ENCODE measurements at places on chromosomes 2 and 18. TPM values are rescaled to one million over a fixed set of nuclear protein-coding genes. Genes with fewer than 3 reads are reported as not detected.
A peak's percentile ranks its signal among the peaks of the same experiment; 100 is the strongest.

MYCN gene
- not detected for total RNA-seq

DNA sequence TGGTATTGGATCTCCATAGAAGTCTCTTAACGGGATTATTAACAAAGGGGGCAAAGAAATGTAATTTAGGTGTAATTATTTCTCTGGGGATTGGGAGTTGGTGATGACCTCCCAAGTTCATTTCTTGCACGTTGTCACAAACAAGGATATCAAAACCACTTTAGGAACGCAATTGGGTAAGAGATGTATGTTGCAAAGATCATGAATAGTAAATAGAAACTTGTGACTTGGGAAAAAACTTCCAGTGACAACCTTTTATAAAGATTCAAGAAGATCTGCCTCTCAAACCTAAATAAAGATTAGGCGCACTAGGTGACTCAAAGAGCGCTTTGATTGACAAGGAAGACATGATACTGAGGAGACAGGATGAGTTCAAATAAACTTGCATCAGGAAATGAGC is 127.8 kb upstream of the TRIB2 start:
- no peak for ATAC-seq

DNA sequence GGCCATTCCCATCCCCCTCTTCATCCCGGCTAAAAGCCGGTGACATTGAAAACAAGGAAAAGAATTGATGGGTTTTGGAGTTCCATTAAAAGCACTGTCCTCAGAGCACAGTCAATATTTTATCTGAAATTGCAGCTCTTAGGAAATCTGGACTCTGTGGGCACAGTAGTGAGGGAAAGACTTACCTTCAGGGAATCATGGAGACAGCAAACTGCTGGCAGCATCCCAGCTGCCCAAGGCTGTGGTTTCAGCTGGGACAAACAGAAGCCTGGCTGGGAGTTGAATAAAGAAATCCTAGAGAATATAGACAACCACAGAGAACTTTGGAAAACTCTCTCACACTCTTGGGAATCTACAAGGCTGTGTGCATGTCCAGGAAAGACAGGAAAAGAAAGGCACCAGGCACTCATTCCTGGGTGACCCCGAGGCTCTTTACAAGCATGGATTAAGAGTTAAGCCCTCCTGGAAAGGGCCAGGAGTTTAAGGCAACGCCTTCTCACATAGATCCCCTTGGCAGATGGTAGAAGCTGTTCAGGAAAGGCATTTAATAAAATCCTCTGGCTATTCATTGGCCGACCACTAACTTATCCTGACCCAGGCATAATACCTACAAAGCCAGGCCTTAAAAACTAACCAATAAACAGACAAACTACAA is 255.1 kb downstream of the MYT1L start:
- ATAC-seq = no peak

DNA sequence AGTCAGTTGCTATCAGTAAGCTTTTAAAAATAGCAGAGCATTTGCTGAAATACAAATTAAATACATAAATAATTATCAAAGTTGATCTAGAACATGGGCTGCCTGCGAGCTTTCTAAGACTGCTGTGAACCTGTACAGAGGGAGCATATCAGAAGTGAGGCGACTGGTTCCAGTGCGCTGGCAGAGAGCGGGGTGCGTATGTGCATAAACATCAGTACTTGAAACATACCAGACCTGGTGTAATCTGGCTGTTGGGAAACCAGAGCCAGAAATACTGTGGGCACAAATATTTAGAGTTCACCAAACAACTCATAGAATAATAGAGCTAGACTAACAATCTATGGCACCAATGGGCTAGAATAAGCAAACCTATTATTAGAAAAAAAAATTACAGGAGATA is 27.3 kb downstream of the PDIA6 start:
- no peak for ATAC-seq

- ATAC-seq = no peak
Observed at GRCh38 chr2:52083214-52083613, 1051.3 kb upstream of the NRXN1 start.

- no peak for ATAC-seq
Observed at GRCh38 chr2:105055613-105056012, 17.7 kb downstream of the MRPS9 start.

HOXD8 gene
- not detected for total RNA-seq

DNA sequence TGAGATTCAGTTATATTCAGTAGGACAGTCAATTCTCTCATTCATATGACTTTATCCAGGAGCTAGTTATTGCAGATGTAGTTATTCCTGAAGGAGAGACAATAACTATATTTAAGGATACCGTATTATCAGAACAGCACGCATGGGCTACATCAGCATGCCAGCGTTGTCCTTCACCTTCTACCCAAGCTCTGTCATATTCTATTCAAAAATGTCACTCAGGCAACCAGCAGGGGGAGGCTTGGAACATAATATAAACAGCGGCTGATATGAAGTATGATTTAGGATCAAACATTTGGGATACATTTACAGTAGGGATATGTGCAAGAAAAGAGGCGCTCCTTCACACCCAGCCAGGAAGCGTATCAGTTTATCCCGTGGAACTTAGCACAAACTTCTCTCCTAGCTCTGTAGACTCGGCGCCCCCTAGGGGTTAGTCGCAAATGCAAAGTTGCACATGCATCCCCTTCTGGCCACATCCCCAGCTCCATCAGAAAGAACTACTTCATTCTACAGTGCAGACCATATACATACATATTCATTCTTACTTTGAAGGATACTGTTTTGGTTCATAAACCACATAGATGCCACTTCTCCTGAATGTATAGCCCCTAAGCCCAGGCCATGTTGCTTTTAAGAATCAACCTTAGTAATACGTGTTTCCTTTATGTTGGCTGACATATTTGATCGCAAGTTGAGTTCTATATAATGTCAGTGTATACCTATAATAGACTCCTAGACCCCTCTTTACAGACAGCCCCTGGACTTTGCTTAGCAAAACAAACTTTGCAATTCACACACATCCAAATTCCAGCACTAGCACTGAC is 759.4 kb downstream of the ADCYAP1 start:
- ATAC-seq = no peak

GRCh38 chr2:77013953-77014352 is 508.2 kb downstream of the LRRTM4 start:
- ATAC-seq = no peak

GRCh38 chr2:29192526-29192925 is 77.3 kb downstream of the CLIP4 start:
- ATAC-seq = no peak

GRCh38 chr2:238438856-238439849 is 12.4 kb downstream of the ASB1 start:
- ATAC-seq = peak; percentile 96

All from activated T-helper 17 cell treated with anti-CD3 and anti-CD28 coated beads, Interleukin-2, amount 50 U/mL, for 72 hours (primary cell).